ENCODE measurements at places on chromosomes 3 and 15.

GRCh38 chr3:134309987-134310700 lies 59.5 kb upstream of the RYK start:
- DNase-seq: no peak

DNA sequence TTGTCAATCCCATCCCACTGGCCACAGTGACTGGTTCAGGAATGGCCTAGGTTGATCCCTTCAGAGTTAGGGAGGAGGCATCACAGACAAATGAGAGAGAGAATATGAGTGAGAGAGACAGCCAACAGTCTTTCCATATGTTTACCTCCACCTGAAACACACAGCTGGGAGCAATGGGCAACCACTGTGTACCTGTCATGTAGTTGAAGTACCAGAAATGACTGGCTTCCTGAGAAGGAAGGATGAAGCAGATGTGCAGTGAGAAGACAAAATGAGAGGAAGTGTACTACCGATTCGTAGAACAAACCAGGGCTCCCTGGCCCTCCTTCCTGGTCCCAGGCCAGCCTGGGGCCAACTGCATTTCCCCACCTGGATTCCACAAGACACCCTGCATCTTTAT lies 27.4 kb downstream of the SRGAP3 start:
- DNase-seq: no peak

DNA sequence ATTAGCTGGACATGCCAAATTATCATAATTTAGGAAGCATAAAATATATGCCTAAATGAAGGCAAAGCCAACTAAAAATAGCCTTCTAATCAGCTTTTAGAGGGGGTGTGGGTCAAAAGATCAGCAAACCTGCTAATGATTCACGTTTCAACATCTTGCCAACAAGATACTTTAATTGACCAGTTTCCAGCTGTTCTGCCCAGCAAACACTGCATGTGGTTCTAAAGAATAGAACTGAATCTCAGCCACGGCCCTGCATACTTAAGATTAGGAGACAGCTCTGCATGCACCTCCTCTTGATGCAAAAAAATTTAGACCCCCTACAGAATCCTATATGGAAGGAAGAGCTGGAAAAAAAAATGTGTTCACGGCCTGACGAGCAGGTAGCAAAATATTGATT lies 500.5 kb downstream of the TBL1XR1 start:
- DNase-seq: no peak

DNA sequence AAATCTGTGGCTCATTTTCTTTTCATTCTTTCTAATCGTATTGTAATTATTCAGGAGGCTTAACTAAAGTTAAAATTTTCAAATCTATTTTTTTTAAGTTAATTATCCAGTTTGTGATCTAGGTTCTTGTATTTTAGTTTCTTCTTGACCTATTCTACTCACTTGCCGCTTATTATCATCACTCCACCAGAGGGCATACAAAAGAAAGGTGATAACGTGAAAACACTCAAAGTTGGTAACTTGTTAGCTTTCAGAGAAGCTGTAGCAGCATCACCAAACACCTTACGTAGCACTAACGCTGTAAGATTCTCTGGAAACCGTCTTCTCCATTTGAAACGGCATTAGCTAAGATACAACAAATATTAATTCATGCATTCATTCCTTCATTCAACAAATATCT lies 4.8 kb downstream of the GNB4 start:
- DNase-seq: no peak

DNA sequence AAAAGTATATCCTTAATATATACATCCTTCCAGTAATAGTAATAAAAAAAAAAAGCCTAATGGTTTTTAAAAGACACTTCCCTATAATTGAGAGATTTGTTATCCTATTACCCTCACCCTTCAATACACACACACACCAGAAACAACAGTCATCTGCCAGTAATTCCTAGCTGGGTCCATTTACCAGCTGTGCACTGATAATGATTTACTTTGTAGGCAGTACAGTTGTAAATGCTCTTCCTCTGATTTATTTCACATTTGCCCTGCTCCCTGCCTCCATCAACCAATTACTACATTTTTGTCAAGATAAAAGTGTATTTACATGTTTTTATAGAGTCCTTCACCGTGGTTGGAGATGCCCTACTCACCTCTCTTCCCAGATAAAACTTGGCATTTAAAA lies 12.4 kb downstream of the TPM1 start:
- no peak for DNase-seq

DNA sequence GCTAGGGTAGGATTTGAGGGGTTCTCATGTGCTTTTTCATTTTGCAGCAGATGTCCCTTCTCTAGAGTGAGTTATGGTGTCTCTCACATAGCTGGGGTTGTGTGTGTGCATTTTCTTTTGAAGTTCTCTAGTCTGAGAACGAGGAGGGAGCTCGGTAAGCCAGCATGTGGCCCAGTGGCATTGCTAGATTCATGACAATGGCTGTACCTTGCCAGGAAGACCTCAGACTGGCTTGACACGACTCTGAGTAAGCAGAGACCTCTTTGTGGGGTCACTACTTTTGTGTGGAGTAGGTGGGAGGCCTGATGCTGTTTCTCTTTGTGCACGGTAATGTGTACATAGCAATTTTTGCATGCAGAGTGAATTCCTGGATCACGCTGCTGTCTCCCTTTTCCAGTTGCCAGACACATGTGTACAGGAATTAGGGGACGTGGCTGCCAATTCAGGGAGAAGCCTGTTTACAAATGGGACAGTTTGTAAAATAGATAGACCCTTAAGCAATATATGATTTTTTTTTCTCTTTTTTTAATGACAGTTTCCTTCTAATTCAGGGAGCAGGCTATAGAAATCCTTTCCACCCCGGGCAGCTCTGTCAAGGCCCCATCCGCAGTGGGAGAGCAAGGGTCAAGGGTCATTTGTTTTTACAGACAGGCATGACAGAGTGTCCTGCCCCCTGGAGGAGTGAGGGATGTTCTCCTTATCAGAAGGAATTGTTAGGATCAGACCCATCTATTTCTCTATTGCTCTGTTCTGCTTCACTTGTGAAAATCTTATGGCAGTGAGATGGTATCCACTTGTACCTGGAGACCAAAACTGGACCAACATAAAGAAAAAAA lies 4.6 kb downstream of the CACNA1D start:
- no peak for DNase-seq

DNA sequence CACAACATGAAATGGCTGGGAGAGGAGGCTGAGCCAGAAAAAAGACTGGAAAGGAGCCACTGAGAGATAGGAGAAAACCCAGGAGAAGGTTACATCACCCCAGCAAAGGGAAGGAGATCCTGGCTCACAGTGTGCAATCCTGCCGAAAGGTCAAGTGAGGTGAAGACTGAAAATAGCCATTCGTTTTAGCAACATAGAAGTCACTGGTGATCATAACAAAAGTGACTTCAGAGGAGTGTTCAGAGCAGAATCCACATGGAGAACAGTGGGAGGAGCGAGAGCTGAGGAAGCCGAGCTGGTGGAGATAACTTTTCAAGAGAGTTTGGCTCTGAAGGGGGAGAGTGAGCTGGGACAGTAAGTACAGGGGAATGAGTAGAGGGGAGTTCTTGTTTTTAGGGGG lies 5.4 kb upstream of the HEG1 start:
- DNase-seq: no peak

GRCh38 chr3:66953934-66954445 lies 44.1 kb upstream of the KBTBD8 start:
- no peak for DNase-seq

- DNase-seq: no peak
Measured at GRCh38 chr15:93042691-93043378, 46.2 kb downstream of the RGMA start.

GRCh38 chr3:4522947-4523346 lies 29.8 kb downstream of the ITPR1 start:
- no peak for DNase-seq
